Left kidney (tissue), 8 donors: ENCODE measurements at places on chromosomes 4 and X. TPM values are rescaled to one million over a fixed set of nuclear protein-coding genes. Genes with fewer than 3 reads are reported as not detected.

The EDNRA gene
- polyA plus RNA-seq, result 88.5 TPM

The FGF5 gene
- polyA plus RNA-seq, result 0.03 TPM

The TMEM156 gene
- polyA plus RNA-seq, result 3.0 TPM

The LNX1 gene
- 14.3 TPM for polyA plus RNA-seq

The HPGDS gene
- polyA plus RNA-seq, result 5.2 TPM

The SLC25A31 gene
- polyA plus RNA-seq, result 0.07 TPM

The SASH3 gene
- 1.3 TPM for polyA plus RNA-seq

DNA sequence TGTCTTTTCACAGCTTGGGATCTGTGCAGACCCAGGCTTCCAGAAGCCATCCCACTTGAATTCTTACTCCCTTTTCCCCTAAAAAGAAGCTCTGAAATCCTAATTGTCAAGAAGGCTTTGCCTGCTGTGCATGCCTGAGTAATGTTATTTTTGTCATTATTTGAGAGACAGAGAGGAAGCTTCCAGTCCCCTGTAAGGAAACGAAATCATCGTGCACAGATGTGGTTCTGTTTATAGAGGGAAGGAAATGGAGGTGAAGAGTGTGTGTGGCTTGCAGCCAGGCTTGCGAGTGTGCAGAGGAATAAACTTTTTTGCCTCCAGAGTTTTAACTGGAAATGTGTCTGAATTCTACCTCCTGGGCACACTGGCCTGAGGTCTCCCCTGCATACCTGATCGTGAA is 70.2 kb downstream of the TBL1X start:
- DNase-seq, result no peak

- DNase-seq, result no peak
Observed at GRCh38 chrX:125151146-125151545, 168.5 kb upstream of the TEX13C start.

DNA sequence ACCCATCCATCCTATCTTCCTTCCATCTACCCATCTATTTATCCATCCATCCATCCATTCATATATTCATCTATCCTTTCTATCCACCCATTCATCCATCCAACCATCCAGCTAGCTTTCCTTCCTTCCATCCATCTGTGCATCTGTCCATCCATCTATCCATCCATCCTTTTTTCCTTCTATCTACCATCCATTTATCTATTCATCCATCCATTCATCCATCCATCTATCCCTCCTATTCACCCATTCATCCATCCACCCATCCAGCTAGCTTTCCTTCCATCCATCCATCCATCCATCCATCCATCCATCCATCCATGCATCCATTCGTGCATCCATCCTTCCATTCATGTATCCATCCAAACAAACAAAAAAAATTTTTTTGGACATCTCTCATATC is 118.8 kb downstream of the PSAPL1 start:
- DNase-seq, result no peak

DNA sequence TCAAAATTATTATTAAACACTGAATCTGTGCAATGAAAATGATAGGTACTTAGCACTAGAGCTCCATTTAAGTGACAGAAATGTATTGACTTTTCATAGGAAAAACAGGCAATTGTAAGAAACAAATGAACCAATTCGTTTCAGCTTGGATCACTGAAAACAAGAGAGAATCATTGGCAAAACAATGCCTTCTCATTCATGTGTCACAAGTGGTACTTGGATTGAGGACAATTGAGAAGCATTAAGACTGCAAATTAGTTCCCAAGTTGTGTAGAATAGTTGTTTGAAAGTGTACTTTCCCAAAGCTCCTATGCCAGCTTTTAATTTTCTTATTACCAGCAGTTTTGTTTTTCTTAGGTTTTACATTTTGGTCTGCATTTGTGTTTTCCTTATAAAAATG is 20.6 kb downstream of the CNKSR2 start:
- DNase-seq, result no peak

DNA sequence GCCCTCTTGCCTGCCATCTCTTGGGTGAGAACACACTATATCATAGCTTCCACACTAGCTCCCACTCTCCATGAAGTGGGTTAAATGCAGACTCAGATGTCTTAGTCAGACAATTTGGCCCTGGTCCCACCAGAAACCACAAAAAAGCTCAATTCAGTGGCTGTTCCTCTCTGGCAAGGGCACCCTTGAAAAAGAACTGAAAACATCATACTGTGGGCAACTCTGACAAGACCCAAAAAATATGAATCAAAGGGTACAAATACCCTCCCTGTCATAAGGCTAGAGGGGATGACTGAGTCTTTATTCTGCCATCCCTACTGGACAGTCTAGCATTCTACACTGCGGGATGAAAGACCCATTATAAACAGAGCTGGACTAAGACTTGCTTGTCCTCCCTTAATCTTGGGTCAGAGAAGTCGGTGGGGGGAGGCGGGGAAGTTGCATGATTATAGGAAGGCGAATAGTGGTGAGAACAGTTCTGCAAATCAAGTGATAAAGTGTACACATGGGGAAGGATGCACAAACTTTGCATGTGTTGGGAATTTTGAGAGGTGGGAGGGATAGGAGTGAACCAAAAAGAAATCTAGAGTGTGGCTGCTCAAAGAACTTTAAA is 172.1 kb downstream of the OPHN1 start:
- DNase-seq, result no peak

- no peak for DNase-seq
Observed at GRCh38 chr4:115972967-115973366, 859.5 kb upstream of the NDST4 start.

DNA sequence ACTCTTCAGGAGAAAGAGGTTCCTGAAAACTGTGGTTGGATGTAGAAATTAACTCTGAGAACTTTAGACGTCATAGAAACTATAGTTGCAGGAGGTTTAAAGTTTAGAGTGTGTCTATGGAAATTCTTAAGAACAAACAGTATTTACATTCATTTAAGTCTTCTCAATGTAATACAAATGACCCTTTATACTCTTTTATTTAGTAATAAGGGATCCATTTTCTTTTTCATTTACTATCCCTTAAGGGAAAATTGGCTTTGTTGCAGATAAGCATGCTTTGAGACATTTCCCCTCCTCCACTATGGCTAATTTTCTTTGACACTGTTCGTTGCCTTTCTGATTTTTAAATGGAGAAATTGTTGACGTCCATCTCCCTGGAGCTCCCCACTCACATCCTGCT is 96.4 kb downstream of the POLA1 start:
- DNase-seq, result no peak

- no peak for DNase-seq
Observed at GRCh38 chr4:26032630-26033317, 118.8 kb downstream of the SMIM20 start.

GRCh38 chrX:49042581-49043219 is 457 bp downstream of the TFE3 start:
- DNase-seq, result no peak

GRCh38 chrX:152907084-152907651 is 9.3 kb downstream of the ZNF185 start:
- peak; percentile 46 for DNase-seq

DNA sequence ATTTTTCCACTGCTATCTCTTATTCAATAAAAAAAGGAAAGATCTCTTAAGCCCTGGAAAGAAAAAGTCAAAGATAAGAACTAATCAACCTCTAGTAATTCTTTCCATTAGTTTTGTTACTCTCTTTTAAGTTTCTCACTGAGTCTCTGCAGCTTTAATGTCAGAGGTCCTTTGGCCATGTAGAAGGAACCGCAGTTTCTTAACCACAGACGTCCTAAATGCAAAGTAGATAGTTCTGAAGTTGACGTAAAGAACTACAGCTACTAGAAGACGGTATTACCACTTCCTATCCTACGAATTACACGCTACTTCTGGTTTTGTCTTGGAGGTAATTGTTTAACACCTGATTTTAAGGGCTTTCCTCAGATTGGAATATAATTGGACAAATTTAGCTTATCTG is 325.9 kb downstream of the ANKRD50 start:
- DNase-seq, result no peak

DNA sequence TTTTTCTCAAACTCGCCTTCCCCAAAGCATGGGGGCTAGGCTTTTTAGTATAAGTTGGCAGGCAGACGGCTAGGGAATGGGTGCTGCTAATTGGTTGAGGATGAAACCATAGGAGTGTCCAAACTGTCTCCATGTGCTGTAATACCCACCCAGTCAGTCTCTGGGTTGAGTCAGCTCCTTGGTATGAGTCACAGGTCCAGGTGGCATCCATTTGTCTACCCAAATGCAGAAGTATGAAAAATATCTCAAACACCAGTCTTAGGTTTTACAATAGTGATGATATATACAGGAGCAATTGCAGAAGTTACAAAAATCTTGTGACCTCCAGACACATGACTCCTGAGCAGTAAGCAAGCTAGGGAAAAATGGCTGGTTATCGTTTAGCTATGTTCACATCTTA is 27.4 kb upstream of the CCSER1 start:
- no peak for DNase-seq
